ENCODE measurements at places on chromosomes 3 and 15.

GRCh38 chr3:138942861-138943623 lies 3.9 kb downstream of the FOXL2 start:
- peak; percentile 44 for DNase-seq

- no peak for DNase-seq
These were observed 48.3 kb upstream of the CTDSPL start for GRCh38 chr3:37813403-37813802.

GRCh38 chr3:178320456-178321351 lies 215.5 kb upstream of the KCNMB2 start:
- DNase-seq: no peak

DNA sequence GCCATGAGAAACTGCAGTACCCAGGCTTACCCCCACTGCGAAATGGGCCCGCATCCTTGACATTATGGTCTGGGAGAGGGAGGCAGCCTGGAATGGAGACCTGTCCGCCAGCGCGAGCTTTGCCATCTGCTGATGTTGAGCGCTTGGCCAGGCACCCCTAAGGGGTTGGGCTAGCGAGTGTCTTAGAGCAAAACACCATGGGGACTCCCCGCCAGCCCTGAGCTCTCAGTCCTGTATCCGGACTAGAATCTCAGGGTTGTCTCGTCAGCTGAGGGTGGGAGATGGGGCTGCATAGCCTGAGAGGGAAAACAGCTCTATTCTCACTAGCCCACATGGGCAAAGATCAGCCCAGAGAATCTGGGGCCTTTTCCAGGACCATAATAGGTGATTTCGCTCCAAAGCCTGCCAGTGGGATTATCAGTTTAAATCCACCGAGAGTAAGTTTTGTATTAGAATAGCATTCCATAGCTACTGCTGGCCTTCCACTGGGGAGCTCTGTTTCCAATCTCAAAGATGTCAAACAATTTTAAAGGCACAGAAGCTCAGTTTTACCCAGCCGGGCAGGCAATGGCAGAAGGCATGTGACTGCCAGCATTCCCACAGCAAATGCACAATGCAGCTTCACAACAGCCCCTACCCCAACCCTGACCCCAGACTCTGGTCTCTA lies 167.5 kb upstream of the TPM1 start:
- no peak for DNase-seq

GRCh38 chr15:58501636-58502188 lies 69.9 kb downstream of the LIPC start:
- DNase-seq: no peak

GRCh38 chr3:167575000-167575600 lies 78.6 kb downstream of the WDR49 start:
- DNase-seq: peak; percentile 4

DNA sequence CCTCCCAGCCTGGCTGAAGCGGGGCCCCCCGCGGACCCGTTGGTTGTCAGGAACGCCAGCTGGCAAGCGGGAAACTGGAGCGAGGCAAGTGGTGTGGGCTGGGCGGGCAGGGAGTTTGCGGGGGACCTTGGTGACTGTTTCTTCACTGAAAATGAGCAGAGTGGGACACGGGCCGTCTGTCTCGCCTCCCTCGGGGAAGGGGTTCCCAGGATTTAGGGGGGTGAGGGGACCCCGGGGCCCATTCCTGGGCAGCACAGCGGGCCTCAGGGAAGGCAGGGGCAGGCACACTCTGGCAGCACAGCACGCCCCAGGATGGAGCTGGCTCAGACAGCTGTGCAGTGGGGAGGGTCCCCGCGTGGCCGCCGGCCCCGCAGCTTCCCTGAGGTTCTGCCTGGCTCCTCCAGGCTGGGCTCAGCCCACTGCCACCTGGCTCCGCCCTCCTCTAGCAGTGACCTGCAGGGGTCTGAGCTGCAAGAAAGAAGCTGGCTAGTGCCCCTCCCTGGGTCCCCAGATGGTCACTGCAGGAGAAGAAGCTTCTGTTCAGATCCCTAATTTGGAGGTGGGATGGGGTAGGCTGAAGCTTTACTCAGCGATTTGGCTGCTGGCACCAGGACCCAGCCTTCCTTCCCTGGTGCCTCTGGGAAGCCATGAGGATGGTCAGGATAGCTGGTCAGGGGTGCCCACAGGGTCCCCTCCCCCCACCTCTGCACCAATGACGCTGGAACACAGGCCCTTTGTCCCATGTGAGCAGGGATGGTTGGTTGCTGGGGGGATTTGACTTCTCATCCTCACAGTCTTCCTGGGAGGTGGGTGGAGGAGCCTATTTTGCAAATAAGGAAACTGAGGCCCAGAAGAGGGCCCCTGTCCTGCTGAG lies 90.4 kb downstream of the TBC1D2B start:
- peak; percentile 45 for DNase-seq

GRCh38 chr3:195087328-195087727 lies 183.6 kb downstream of the XXYLT1 start:
- DNase-seq: no peak

GRCh38 chr3:47870702-47871260 lies 67.8 kb downstream of the DHX30 start:
- DNase-seq: no peak

DNA sequence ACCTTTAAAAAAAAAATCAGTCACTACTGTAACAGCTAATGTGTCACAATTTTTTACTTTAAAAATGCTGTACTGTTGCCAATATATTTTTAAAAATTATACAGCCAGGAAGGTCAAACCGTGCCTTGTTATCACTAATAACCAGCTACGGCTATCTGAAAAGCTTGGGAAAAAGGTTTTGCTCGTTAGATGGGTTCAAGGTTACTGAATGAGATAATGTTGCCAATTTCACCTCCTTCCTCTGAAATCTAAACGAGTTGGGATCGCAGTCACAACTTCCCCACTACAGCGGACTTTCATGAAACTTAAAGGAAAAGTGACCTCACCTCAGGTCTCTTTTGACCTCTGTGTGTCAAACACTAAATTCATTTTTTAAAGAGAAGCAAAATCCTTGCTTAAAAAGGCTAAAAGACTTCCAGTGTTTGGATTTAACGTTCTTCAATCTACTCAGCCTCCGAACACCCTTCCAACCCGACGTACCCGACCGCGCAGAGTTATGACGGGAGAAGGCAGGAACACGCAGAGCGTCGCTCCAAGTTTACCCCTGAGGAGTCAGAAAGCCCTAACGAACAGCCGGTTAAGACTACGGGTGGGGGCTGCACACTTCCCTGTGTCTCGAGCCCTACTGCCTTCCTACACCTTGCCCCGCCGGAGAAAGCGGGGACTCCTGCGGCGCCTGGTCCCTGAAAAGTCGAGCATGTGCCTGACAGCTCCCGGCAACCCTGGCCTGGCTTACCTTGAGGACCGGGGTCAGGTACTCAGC lies 860 bp downstream of the ATG3 start:
- DNase-seq: peak; percentile 64

DNA sequence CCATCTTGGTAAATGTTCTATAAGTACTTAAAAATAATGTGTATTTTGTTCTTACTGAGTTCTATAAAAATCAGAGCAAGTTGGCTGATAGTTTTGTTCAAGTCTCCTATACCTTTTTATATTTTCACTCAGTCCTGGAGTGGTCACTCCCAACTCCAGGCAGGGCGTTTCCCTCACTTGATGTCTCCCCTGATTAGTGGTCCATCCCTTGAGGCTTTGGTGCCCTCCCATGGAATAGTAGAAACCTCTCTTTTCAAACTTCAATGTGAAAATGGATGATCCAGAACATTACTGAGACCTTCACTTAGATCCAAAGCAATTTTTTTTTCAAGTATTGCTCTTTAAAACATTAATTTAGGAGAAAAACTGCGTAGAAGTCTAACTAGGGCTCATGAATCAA lies 25.0 kb upstream of the SCN10A start:
- DNase-seq: no peak

DNA sequence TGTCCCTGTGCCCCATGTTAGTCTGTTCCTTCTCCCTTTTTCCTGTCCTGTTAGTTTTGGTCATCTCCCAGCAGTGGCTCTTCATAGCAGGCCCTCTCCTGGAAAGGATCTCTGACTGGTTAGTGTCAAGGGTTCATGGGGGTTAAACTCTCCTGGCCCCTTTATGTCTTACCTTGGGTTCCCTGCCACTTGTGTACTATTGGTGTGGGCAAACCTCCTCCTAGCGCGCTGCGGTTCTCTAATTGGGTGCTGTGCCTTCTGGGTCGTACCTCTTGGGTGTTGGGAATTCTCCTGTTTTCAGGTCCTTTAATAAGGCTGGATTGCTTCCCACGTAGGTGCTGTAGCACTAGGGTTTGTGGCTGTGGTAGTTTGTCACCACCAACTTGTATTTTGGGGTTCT lies 18.8 kb downstream of the GMPS start:
- DNase-seq: no peak

GRCh38 chr3:152738656-152739055 lies 96.3 kb upstream of the P2RY1 start:
- no peak for DNase-seq

GRCh38 chr15:65559941-65560340 lies 29.7 kb downstream of the HACD3 start:
- DNase-seq: no peak

- no peak for DNase-seq
These were observed 1.2 kb upstream of the COL6A6 start for GRCh38 chr3:130515755-130516154.

DNA sequence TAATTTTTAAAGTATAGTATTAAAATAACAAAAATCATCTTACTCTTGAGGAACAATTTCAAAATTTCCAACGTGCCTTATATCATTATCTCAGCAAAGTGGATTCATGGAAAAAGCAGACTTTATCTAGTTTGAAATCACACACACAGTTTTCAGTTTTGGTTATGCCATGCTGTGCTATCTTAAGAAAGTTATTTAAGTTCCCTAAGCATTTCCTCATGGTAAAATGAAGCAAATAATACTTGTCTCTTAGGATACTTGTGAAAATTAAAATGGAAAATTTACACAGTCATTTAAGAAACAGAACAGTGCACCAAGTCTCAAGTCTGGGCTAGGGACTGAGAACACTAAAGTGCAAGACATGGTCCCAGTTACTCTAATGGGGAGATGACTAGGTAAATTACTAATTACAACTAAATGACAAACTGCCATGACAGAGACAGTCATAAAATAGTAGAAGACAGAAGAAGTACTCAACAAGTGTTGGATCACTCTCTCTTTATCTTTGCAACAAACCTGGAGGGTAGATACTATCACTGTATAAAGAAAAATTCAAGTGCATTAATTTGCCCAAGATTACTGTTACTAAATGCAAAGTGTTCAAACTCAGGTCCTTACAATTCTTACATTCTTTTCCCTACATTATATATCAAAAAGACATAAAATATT lies 44.8 kb downstream of the DMXL2 start:
- DNase-seq: no peak

GRCh38 chr3:179321668-179322285 lies 1.1 kb upstream of the ZNF639 start:
- DNase-seq: no peak

DNA sequence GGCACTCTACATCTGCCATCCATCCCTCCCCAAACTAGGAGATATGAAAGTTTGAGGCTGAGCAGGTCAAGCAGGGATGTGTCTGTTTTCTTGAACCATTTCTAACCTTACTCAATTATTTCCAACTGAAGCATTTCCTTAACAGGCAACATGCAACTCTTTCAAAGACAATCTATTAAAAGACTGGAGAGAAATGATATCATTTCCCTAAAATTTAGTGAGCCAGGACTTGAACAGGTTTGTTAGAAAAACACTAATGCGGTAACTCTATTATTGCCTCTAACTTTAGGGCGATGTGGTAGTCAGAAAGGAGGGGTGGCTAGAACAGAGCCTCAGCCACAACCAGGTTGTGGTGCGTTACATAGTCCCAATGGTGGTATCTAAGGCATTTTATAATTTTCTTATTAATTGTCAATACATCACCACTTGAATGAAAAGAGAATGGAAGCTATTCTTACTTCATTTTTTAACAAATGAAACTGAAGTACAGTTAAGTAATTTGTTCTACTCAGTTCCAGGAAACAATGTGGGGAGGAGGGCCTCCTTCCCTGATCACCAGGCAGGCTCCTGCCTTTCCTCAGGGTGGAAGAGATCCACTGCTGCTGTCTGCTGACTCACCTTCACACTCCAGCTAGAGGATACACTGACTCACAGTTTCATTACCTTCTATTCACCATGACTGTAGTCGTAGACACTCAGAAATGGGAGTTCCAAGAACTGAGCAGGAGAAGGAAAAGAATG lies 22.8 kb downstream of the MYO1E start:
- no peak for DNase-seq

- DNase-seq: no peak
These were observed 19.5 kb downstream of the BCL6 start for GRCh38 chr3:187725653-187726370.

DNA sequence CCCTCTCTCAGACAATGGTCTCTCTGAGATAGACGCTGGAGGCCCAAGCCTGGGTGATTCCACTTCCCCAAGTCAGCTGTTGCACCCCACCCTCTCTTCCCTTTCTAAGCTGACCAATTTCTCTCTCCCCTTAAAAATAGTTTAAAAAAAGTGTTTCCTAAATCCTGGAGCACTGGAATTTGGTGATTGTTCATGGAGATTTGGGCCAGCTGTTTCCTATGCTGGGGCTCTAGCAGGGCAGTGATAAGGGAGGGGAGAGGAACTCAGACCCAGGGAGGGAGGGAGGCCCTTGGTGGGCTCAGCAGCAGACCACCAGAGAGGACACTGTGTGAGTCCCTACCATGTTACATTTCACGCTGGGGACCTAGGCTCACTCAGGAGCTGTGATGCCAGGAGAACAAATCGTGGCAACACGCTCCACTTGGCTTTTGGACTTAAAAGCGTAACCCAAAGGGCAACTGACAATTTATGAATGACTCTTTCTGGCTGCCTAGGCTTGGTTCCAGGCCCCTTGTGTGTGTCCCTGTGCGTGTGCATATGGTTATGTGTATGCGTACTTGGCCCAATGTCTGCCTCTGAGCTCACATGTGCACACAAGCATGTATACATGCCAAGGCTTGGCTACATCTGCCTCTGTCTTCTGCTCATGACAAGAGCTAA lies 59.8 kb upstream of the INSYN1 start:
- DNase-seq: no peak

DNA sequence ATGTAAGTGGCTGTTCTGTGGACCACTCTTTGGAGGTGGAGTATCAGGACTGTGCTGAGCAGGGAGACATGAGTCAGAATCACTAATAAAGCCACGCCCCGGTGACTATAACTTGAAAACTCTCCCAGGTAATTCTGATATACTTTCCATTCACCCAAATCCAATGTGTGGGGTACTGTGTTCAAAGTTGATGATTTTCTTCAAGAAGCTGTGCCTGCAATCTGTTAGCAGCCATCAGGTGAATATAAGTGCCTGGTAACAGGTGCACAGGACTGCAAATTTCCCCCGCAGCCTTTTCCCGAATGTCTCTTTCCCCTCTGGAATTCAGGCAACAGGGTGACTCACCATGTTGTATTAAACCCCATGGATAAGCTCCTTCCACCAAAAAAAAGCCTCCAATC lies 17.0 kb downstream of the MAGI1 start:
- DNase-seq: no peak

GRCh38 chr15:101127506-101128076 lies 124.3 kb downstream of the CHSY1 start:
- DNase-seq: no peak

DNA sequence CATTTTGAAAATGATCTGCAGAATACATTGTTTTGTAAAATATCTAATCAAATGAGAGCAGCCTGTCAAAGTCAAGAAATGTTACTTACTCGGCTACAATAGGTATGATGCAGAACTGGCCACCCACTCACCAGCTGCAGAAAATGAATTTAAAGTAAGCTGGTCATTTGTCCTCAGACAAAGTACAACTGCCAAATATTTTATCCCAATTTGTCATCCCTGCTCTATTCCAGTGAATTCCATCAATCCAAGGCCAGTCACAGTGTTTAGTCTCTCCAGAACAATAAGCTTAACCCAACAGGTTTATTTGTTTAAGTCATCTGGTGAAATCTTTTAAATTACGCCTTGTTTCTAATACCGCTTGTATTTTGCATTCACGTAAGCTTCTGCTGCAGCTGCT lies 46.6 kb upstream of the TCF12 start:
- DNase-seq: no peak

Measured in nephron progenitor cell (in vitro differentiated cells).